ENCODE measurements at places on chromosomes 3 and 15.

DNA sequence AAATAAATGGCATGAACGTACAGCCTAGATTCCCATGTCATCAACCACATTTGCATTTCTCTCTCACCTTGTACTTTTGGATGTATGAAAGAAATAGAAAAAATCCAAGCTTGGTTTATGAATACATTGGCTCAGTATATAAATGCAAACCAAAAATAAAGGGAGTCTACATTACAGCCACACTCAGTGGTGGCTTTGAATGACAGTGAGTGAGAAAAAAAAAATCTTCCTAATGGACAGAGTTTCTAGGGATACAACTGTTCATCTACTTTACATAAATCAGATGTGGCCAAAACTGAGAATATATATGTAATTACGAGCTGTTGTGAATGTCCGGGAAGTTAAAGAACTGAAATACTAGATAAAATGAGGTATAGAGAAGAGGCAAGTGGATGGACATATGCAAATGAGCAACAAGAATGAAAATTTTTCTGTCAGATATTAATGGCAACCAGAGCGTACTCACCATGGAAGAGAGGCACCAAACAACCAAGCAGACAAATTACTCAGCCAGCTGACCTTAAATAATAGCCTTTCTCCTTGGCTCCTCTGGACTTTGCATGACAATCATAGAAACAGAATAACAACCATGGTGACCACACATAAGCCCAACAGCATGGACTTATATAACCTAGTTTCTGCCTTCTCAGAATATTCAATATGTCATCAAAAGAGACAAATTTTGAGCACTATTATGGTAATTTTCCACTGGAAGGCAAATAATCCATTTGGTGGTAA, 1305.8 kb downstream of the OTOL1 start:
- no peak for DNase-seq

DNA sequence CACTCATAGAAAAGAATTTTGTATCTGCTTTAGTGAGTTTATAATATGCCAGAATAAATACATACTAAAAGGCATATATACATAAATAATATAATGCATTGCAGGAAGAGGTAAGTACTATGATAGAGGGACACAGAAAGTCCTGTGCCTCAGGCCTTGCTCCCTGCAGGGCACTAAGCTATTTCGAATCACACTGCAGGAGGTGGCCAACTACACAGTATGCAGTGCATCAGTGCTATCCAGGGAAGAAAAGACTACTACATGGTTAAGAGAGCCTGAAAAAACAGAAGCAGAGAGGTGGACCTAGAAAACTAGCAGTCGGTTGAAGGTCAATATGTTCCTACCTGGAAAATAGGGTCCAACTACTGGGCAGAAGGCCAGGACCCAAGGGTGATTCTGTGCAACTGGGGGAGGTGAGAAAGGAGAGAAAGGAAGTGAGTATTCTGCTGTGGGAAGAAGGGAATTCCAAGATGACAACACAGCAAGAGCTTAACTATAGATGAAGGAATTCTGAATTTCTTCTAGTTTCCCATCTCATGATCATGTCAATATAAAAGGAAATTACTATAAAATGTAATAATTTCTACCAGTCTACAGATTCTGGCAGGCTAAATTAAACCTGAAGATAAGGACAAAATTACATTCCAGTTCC, 218.0 kb downstream of the ZBTB20 start:
- DNase-seq = no peak

DNA sequence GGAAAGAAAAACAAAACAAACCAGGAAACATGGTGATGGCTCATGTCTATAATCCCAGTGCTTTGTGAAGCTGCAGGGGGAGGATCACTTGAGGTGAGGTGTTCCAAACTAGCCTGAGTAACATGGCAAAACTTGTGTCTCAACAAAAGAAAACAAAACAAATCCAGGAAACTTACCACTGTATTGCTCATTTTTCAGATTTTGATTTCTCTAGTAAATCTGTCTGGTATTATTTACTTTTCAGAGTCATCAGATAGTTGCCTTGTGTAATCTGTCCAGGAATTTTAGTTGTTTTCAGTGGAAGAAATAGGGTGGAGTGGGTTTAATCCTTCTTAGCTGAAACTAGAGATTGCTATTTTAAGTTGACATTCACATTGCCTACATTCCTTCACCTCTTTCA, 91.8 kb upstream of the ALCAM start:
- no peak for DNase-seq

DNA sequence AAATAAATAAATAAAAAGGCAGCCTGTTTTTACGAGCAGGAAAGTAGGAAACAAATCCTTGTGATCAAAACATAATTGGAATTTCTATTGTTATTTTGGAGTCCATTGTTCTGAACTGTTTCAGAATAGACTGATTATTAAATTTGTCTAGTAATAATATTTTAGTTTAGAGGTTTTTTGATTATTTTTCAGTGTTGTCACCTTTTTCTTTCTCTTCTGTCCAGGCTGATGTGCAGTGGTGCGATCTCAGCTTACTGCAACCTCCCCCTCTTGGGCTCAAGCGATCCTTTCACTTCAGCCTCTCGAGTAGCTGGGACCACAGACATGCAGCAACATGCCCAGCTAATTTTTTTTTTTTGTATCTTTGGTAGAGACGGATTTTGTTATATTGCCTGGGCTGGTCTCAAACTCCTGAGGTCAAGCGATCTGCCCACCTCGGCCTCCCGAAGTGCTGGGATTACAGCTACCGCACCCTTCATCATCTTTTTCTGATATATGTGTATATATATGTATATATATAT, 38.0 kb downstream of the KAT2B start:
- no peak for DNase-seq

- no peak for DNase-seq
Observed at GRCh38 chr15:64462492-64462891, 2.1 kb downstream of the ZNF609 start.

DNA sequence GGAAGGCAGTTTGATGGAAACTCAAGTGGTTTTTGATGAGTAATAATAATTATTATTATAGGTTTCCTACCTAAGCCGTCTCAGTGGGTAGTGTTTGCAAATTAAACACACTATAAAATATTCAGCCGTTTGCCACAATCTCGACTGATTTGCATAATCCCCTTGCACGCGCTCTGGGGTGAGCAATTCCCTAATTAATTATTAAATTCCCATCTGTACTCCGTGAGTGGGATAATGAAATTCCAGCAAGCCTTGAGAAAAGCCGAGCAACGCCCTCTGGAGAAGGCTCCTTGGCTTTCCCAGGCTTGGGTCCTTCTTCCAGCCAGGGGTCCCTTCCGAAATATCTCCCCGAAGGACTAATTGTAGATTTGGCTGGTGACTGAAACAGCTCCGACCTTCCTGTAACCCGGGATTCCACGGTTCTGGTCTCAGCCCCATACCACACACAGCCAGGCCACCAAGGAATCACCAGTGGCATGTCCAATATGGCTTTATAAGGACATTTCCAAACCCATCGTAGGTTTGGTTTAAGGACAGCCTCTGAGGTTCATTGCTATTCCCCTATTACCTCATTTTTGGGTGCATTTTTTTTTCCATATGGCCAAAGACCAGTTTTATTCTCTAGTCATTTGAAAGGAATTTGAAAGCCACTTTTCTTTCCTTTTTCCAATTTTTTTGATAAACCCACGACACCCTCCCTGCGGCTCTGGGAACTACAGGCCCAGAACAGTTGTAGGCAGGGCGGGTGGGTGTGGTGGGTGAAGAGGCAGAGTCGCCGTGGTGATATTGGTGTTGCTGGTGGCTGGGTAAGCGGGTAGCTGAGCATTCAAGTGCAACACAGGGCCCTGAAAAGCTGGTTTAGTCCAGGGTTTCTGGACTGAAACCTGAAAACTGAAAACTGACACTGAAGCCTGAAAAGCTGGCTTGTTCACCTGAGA, 33.2 kb upstream of the RGMA start:
- DNase-seq = no peak

GRCh38 chr15:78620527-78621421, at the start of gene CHRNA3:
Gene CHRNA3 (minus strand): TSS chr15:78620996. CDS start chr15:78620794, 202 bp downstream.
- no peak for DNase-seq

DNA sequence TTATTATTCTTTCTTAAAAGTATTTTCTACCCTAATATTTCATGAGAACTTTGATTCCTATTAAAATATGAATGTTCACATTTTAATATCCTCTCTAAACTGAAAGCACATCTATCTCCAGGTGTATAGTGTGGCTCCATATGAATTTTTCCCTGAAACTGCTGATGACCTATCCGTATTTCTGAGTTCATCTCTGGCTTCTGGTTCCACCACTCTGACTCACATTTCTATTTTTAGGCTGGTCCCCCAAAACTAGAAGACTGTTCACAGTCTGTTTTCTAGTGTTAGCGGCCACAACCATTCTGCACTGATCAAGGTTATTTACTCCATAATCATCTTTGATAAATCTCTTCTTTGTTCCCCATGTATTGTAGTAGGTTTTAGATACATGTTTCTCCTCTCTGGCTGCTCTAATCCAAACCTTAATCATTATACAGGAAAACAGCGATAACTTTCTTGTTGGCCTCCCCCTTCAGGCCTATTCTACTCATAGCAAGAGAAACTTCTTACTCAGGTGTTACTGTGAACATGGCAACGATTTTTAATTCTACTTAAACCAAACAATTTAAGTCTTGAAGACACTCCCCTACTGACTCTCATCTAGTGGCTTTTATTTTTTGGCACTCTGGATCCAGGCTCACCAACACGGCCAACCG, 12.8 kb downstream of the ADPGK start:
- no peak for DNase-seq

DNA sequence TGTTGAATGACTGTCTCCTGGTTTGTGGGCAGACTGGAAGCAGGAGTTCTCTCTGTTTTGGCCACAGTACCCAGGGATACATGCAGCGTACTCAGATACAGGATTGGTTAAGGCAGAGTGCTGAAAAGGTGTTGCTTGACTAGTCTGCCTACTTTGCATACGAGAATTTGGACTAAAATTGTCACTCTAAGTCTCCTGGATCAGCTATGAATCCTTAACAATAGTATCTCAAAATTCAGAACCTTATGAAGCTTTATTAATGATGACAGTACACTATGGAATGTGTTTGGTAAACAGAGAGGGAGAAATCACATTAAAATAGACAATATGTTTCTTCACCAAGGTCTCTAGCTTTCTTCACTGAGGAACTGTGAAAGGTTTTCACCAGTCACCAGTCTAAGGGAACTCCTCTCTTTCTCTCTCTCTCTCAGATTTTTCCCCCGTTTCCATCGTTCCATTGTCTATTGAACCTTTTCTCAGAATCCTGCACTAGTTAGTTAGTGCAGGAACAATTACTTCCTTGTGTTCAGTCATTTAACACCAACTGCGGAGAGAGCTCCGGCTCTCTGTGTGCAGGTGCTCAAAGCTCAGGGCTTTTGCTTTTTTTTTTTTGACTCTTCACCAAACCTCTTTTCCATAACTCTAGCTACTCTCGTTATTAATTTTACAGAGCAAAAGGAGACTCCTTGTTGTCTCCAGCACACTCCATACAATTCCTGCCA, 85.9 kb upstream of the FNDC3B start:
- DNase-seq = no peak

DNA sequence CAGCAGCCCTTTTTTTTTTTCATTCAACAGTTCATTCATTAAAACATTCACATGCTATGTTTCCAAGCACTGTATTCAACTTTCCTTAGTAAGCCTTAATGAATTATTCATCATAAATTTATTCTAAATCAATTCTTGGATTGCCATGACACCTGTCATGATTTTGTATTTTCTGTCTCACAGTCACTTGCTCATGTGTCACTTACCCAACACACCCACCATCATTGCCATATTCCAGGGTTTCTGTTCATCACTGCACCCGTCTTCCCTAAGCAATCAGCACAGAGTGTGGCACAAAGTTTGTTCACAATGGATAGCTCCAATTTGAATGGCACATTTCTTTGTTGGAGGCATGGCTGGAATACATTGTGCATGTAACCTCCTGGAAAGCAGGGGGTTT, 27.2 kb downstream of the CPNE4 start:
- DNase-seq = no peak

DNA sequence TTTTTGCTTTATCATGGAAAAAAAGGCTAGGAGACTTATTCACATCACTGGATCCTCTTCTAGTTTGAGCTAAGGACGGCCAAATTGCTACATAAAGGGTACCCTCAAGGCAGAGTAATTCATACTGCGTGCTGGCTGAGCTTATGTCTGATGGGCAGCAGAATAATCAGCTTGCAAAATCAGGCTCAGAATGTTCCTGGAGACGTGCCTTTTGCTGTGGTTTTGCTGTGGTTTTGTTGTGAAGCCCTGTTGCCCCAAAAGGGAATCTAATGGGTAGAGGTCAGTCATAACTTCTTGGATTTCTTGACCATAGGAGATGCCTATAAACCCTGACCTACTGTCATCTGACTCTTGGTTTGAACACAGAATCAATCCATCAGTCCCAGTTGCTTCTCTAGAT, 189.9 kb downstream of the SOX2 start:
- no peak for DNase-seq

- DNase-seq = no peak
Observed at GRCh38 chr3:41854956-41855355, 106.9 kb downstream of the ULK4 start.

GRCh38 chr15:52294881-52295420, 653 bp downstream of the MYO5C start:
- DNase-seq = no peak

DNA sequence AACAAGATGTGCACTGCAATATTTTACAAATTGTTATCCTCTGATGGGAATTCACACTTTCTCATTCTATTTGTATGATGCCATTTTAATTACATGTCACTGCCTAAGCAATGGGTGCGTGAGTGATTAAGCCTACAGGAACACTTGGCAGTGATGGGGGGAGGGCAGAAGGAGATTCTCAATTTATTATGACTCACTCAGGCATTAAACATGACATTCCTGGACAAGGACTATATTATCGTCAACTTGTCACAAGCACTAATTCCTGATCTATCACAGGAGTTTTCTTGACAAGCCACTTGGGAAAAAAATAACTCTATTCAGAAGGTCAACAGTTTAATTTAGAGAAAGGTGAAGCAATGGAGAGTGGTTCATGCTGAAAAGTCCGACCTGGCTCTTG, 556.8 kb downstream of the NSUN3 start:
- no peak for DNase-seq

- no peak for DNase-seq
Observed at GRCh38 chr15:81724536-81724935, 321.3 kb downstream of the MEX3B start.

- DNase-seq = no peak
Observed at GRCh38 chr3:157132936-157133335, 27.0 kb downstream of the CCNL1 start.

GRCh38 chr3:49967291-49967690, 27.3 kb downstream of the RBM6 start:
- DNase-seq = no peak

GRCh38 chr15:72237029-72237852, 6.3 kb upstream of the PKM start:
- DNase-seq = peak; percentile 68
